Ovary (tissue), 10 donors: ENCODE measurements at places on chromosomes 12 and 14. TPM values are rescaled to one million over a fixed set of nuclear protein-coding genes. Genes with fewer than 3 reads are reported as not detected.

RNASE1 gene
- total RNA-seq = 293 TPM

DNA sequence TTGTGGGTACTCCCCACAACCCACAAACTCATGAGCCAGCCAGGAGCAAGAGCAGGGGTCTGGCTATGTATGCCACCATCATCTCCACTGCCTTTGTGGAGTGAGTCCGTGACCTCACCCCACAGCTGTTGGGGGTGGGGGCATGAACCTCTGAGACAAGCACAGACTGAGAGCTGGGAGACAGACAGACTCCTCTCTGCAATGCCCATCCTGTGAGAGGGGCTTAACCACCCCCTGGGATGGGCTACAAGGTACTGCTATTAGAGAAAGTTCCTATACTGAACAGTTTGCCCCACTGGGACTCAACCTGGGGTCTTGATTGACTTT, 84.5 kb downstream of the PITPNM2 start:
- H3K4me1 ChIP-seq = peaks cover 61% of the 10 kb centered on the region
- H3K27me3 ChIP-seq = no peaks in the 10 kb centered on the region
- no peak for DNase-seq
- peak overlapping the region; percentile 91 for H3K27ac ChIP-seq

DNA sequence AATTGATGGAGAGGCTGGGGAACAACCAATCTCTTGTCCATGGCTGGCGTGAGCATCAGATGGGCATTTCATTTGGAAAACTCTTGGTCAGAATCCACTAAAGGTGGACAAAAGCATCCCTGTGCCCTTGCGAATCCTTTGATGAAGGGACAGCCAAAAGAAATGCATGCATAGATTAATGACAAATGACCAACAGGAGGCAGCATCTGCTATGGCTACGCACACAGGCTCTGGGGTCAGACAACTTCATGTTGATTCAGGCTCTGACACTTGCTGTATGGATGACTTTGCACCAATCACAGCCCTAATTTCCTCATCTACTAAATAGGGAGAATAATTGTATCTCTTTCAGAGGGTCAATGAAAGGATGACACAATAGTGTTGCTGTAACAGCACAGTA, 117.5 kb downstream of the ASCL4 start:
- no peaks in the 10 kb centered on the region for H3K4me1 ChIP-seq
- H3K4me3 ChIP-seq = no peak overlapping the region
- no peak overlapping the region for H3K27ac ChIP-seq
- no peaks in the 10 kb centered on the region for H3K36me3 ChIP-seq

GRCh38 chr14:91934554-91935285, 12.8 kb downstream of the FBLN5 start:
- H3K27ac ChIP-seq = no peak overlapping the region
- H3K4me3 ChIP-seq = no peak overlapping the region
- no peaks in the 10 kb centered on the region for H3K27me3 ChIP-seq

DNA sequence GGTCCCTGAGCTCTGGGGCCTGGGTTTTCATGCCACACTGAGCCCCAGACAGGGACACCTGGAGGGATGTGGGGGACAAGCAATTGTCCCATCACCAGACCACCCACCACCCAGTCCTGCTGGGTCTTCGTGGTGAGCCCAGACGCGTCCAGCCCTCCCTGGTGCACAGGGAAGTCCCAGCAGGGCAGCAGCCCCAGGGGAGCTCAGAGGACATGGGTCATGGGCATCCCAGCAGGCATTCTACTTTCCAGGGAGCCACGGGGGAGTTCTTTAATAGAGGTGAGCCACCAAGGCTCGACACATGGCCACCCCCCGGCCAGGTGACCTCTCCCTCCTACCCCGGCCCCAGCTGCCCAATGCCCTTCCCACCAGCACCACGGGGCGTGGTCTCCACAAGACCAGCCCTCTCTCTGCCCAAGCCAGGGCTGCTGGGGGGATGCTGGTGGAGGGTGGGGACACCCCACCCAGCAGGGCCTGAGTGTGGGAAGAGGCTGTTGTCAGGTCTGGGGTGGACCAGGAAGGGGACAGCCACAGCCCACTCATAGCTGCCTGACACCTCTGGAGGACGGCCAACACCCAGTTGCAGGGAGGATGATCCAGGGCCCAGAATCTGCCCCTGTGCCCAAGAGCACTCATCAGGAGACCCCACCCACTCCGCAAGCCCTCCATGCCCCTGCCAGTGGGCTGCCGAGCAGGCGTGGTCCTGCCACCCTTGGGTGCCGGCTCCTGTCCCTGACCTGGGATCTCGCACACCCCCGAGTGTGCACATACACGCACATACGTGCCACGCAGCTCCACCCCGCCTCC, 14.1 kb downstream of the AKT1 start:
- no peak overlapping the region for H3K4me3 ChIP-seq
- H3K4me1 ChIP-seq = no peaks in the 10 kb centered on the region

DNA sequence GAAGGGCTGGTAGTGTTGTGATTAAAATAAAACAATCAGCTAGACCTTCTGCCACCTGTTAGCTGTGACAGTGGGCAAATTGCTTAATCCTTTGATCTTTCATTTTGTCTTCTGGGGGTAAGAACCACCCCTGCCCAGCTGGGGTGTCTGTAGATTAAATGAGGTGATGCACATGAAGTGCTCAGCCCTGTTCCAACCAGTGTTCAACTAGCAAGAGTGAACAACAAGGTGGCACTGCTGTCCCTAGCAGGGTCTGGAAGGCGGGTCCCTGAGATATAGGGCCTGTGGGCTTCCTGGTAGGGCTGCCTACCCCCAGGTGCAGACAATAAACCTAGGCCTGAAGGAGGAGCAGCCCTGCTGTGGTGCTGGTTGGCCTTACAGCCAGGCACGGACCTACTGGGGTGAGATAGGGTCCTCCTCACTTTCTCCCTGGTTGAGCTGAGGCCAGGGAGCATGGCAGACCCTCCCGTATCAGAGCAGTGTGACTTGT, 60.6 kb downstream of the ARL6IP4 start:
- peak overlapping the region; percentile 60 for H3K27ac ChIP-seq
- peaks cover 38% of the 10 kb centered on the region for H3K4me1 ChIP-seq

DNA sequence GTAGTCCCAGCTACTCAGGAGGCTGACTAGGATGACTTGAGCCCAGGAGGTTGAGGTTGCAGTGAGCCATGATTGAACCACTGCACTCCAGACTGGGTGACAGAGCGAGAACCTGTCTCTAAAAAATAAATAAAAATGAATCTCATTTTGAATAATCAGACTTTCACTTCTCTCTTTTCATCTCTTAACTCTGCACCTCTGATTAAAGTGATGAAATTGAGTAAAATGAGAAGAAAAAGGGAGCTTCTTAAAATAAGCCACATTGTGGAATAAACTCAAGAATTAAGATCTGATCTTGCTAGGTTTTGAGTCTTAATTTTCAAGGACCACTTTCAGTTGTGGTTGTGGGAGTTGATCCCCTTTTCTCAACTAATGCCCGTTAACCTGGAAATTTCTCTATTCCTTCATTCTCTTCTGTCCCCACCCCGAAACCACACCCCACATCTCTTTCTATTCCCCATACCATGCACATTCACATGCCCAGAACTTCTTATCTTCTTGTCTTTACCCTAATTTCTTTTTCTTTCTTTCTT, 70.9 kb upstream of the ETV6 start:
- no peaks in the 10 kb centered on the region for H3K36me3 ChIP-seq
- no peak overlapping the region for H3K4me3 ChIP-seq
- no peaks in the 10 kb centered on the region for H3K27me3 ChIP-seq
- H3K27ac ChIP-seq = no peak overlapping the region
- no peak for DNase-seq

DNA sequence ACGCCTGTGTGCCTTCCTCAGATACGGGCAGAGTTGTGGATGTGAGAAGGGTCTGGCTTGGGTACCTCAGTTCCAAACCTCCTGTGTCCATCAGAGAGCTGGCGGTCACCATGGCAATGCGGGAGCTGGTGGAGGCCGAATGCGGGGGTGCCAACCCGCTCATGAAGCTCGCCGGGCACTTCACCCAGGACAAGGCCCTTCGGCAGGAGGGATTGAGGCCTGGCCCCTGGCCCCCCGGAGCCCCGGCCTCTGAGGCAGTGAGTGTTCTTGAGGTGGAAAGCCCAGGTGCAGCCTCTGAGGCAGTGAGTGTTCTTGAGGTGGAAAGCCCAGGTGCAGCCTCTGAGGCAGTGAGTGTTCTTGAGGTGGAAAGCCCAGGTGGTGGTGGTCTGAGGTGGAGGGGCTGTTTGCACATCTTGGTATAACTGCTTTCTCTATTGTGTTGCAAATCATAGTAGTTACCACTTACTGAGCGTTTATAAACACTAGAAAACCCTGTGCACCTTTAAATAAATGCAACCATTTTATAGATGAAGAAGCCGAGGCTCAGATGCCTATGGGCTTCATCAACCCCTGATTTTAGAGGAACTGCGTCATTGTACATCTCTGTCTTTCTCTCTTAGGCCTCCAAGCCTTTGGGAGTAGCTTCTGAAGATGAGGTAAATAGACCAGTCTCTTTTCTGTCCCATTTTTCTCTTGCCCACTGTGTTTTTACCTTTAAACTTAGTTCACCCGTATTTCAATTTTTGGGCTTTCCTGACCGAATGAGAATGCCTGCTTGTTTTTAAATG, 976 bp downstream of the PEX5 start:
- H3K27ac ChIP-seq = peak overlapping the region; percentile 87
- peak; percentile 63 for DNase-seq
- H3K36me3 ChIP-seq = no peaks in the 10 kb centered on the region
- peaks cover 8% of the 10 kb centered on the region for H3K4me1 ChIP-seq
- H3K4me3 ChIP-seq = peak overlapping the region; percentile 77

GRCh38 chr14:58680698-58681097, 42.9 kb downstream of the DACT1 start:
- no peaks in the 10 kb centered on the region for H3K27me3 ChIP-seq
- no peak overlapping the region for H3K4me3 ChIP-seq
- H3K36me3 ChIP-seq = no peaks in the 10 kb centered on the region
- DNase-seq = no peak
- H3K4me1 ChIP-seq = no peaks in the 10 kb centered on the region

KCNMB4 gene
- total RNA-seq = 2.0 TPM

DNA sequence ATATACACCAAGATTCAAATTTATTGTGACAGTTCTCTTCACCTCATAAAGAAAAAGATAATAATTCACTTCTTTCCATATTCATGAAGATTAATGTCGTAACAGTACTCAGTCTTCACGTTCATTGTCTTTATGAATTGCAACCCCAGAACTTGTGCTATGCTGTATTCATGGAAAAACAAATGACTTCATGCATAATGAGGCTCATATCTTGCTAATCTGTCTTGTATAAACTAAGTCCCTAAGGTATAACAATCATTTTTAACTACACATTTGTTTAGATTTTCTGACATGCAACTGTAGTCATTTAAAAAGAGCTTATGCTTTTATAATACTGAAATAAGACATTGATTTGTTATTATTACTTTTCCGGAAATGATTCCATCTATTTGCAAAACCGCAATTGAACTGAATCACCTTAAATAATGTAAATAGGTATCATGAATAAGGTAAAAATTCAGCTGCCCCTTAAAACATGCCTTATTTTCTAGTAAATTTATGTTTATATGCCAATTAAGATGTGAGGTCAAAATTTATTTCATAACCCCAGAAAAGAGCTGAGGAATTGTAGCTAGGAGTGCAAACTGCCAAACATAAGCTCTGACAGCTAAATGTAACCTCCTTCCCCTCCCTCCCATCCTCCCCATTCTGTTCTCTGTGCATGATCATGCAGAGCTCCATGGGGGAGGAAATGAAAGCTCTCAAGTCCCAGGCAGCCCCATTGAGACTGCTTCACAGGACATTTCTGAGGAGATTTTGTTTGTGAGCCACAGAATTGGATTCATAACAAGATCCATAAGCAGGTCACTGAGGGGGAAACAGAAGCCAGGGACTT, 301.6 kb downstream of the ATP23 start:
- H3K36me3 ChIP-seq = no peaks in the 10 kb centered on the region
- DNase-seq = no peak
- no peaks in the 10 kb centered on the region for H3K27me3 ChIP-seq
- no peak overlapping the region for H3K27ac ChIP-seq
- H3K4me1 ChIP-seq = no peaks in the 10 kb centered on the region
- no peak overlapping the region for H3K4me3 ChIP-seq

- DNase-seq = peak; percentile 82
- H3K27me3 ChIP-seq = no peaks in the 10 kb centered on the region
- peaks cover 12% of the 10 kb centered on the region for H3K4me1 ChIP-seq
- H3K27ac ChIP-seq = peak within 1 kb of the TSS; percentile 74
- H3K36me3 ChIP-seq = no peaks in the 10 kb centered on the region
- peak within 1 kb of the TSS; percentile 82 for H3K4me3 ChIP-seq
Observed at GRCh38 chr12:113185180-113186032, at the start of the genes DDX54 and RITA1. Gene DDX54 (minus strand): TSS chr12:113185478. CDS start chr12:113185451, 27 bp downstream. Gene RITA1 (plus strand): TSS chr12:113185721. CDS start chr12:113186747, 1,026 bp downstream.

GRCh38 chr12:66241061-66242043, 52.3 kb downstream of the IRAK3 start:
- H3K4me3 ChIP-seq = no peak overlapping the region
- no peaks in the 10 kb centered on the region for H3K4me1 ChIP-seq
- no peaks in the 10 kb centered on the region for H3K27me3 ChIP-seq
- no peaks in the 10 kb centered on the region for H3K36me3 ChIP-seq
- H3K27ac ChIP-seq = no peak overlapping the region

GRCh38 chr14:61469781-61470180, 148.4 kb downstream of the PRKCH start:
- H3K4me1 ChIP-seq = peaks cover 11% of the 10 kb centered on the region
- no peak for DNase-seq
- H3K27ac ChIP-seq = no peak overlapping the region
- no peaks in the 10 kb centered on the region for H3K36me3 ChIP-seq

- no peak overlapping the region for H3K4me3 ChIP-seq
- no peaks in the 10 kb centered on the region for H3K36me3 ChIP-seq
- no peak overlapping the region for H3K27ac ChIP-seq
- no peaks in the 10 kb centered on the region for H3K27me3 ChIP-seq
- no peaks in the 10 kb centered on the region for H3K4me1 ChIP-seq
Observed at GRCh38 chr14:104356020-104356737, 217.8 kb downstream of the KIF26A start.

SYCP3 gene
- total RNA-seq = not detected
